ENCODE measurements at places on chromosomes 16 and 17. TPM values are rescaled to one million over a fixed set of nuclear protein-coding genes. Genes with fewer than 3 reads are reported as not detected.

DNA sequence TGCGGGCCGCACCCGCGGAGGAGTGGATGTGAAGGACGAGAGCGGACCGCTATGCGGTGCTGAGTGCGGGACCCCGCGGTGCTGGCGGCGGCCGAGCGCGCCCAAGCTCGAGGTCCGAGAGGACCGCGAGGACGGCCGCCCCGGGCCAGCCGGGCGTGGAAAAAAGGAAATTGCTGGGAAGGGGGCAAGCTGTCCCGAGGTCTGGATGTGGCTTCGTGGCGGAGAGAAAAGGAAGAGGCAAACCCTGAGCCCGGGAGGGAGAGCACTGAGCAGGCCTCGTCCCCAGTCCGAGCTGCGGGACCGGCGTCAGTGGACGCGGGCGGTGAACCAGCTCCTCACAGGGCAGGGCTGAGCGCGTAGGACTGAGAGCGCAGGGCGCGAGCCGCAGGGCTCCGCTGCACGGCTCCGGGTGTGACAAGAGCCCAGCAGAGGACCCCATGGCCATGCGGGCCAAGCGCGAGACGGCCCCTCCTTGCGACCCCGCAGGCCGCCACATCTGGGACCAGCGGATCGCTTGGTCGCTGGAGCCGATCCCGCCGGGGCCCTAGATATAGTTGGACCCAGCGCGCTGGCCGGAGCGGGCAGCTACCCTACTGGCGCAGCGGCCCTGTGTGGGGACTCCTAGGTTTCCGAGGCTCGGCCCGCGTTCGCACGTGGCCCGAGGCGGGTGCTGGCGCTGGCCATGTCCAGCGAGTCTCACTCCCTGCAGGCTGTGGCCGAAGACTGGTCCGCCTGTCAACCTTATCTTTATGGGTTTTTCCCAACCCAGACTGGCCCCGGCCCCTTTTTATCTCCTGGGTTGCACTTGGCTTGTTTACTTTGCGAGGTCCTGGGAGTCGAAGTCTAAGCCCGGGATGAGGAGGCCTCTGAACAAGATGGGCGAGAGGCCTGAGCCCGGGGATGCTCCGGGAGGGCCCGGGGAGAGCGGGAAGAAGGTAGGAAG lies 2.4 kb downstream of the TBX4 start:
- H3K27ac ChIP-seq: no peak overlapping the region
- H3K4me3 ChIP-seq: no peak overlapping the region
- no peak for DNase-seq
- no peaks in the 10 kb centered on the region for H3K36me3 ChIP-seq

DNA sequence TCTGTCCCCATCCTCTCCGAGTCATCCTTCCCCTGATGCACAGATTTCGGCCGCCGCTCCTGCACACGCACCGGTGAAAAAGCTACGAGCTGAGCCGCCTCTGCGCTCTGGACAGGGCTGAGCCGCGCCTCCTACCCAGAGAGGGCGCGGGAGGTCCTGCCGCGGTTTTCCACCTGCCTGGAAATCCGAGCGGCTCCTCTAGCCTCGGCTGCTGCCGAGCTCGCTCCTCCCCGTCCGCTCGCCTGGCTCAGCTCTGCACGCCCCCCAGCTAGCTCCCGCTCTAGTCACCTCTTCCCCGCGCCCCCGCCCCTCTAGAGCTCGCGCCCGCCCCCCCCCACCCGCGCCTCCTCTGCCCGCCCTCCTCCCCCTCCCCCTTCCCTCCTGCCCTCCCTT lies 198 bp upstream of the SHISA9 start:
- no peaks in the 10 kb centered on the region for H3K36me3 ChIP-seq
- peaks cover 56% of the 10 kb centered on the region for H3K27me3 ChIP-seq
- H3K4me3 ChIP-seq: no peak overlapping the region

DNA sequence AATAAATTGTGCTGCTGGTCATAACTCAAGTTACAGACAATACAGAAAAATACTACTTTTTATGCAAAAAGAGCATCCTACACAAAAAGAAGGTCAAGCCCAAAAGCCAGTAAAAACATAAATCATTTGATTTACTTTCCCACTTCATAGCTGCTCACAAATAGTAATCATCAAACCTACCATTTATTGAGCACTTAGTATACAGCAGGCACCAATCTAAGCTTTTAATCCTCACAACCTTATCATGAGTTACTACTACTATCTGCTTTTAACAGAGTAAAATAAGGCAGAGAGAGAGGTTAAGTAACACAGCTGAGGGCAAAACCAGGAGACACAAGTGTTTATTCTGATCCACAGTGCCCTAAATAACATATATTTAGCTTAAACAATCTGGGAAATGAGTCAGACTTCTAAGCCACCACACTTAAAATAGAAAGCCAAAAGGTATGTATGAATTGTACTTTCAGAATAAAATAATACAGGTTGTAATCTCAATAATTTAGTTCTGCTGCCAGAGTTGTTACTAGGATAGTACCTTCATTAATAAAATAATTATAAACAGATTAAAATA lies 1.7 kb upstream of the AARS1 start:
- no peaks in the 10 kb centered on the region for H3K27me3 ChIP-seq
- no peak overlapping the region for H3K4me3 ChIP-seq
- H3K27ac ChIP-seq: peak overlapping the region; percentile 67

- no peaks in the 10 kb centered on the region for H3K27me3 ChIP-seq
- no peak overlapping the region for H3K27ac ChIP-seq
- DNase-seq: no peak
- H3K4me1 ChIP-seq: no peaks in the 10 kb centered on the region
- H3K36me3 ChIP-seq: peaks cover 25% of the 10 kb centered on the region
Measured at GRCh38 chr16:47236716-47237115, 93.0 kb upstream of the NETO2 start.

DNA sequence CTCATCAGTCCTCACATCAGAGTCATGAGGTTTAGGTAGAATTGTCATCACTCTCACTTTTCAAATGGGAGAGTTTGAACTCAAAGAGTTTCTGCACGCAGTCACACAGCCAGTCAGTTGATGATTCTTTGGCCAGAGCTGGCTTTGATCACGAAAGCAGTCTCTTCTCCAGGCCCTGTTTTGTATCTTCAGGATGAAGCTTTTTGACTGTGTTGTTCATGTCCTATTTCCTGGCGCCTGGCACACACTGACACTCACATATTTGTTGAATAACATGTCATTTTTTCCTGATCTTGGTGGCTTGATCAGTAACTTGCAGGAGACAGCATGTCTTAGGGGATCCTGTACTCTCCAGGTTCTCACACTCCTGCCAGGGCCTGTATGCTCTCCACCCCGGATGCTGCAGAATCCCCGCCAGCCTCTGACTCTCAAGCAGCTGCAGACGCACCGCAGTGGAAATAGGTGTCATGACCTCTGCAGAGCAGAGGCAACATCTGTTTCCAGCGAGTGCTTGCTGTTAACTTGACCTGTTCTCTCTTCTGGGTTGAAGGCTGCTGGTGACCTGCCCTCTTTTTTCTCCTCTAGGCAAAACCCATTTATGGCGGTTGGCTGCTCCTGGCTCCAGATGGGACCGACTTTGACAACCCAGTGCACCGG lies 33.0 kb downstream of the MPRIP start:
- no peak overlapping the region for H3K4me3 ChIP-seq
- peaks cover 12% of the 10 kb centered on the region for H3K36me3 ChIP-seq
- H3K4me1 ChIP-seq: peaks cover 53% of the 10 kb centered on the region
- H3K27ac ChIP-seq: no peak overlapping the region
- peak; percentile 39 for DNase-seq

Gene ASPA
- total RNA-seq: not detected

DNA sequence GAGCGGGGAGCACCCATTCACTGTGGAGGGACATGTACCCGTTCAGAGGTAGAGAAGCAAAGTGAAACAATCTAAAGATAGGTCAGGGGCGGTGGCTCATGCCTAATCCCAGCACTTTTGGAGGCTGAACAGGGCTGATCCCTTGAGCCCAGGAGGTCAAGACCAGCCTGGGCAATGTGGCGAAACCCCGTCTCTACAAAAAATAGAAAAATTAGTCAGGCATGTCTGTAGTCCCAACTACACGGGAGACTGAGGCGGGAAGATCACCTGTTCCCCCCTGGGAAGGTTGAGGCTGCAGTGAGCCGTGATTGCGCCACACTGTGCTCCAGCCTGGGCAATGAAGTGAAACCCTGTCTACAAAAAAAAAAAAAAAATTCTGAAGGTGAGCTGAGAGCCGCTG lies 21.7 kb downstream of the MYL4 start:
- peaks cover 7% of the 10 kb centered on the region for H3K27me3 ChIP-seq
- no peak for DNase-seq
- no peak overlapping the region for H3K27ac ChIP-seq
- H3K36me3 ChIP-seq: no peaks in the 10 kb centered on the region

Gene TMC7
- not detected for total RNA-seq

- H3K27ac ChIP-seq: peak overlapping the region; percentile 95
- peak; percentile 99 for DNase-seq
- H3K27me3 ChIP-seq: no peaks in the 10 kb centered on the region
- peak overlapping the region; percentile 99 for H3K4me3 ChIP-seq
Measured at GRCh38 chr17:21287703-21288449, 3.4 kb downstream of the MAP2K3 start.

Gene TNFRSF17
- not detected for total RNA-seq
